Cardiac fibroblast (primary cell): ENCODE measurements at places on chromosomes 5 and 9.

GRCh38 chr5:73922875-73923557, 297.0 kb downstream of the ARHGEF28 start:
- peak; percentile 28 for DNase-seq

GRCh38 chr5:81310402-81311063, 9.1 kb downstream of the ZCCHC9 start:
- DNase-seq, result no peak

- DNase-seq, result no peak
Measured at GRCh38 chr5:129687941-129688340, 60.0 kb upstream of the MINAR2 start.

DNA sequence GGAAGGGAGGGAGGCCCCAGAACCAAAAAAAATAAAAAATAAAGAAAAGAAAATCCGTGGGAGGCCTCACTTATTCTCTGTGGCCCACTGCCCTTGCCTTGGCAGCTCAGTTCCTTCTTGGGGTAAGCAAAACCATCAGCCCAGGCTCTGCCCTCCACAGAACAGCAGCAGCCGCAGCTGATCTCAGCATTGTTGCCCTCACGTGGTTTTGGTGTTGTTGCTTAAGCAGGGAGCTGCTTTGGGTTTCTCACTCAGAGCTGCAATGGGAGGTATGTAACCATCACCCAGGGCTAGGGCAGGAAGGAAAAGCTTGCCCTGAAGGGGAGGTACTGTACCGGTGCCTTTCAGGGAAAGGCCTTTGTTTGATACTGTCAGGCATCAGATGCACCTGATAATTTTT, 374.7 kb upstream of the WWC1 start:
- peak; percentile 39 for DNase-seq
